ENCODE measurements at places on chromosomes 5 and 9.

GRCh38 chr5:14161825-14162556, 18.8 kb downstream of the TRIO start:
- no peak for DNase-seq

DNA sequence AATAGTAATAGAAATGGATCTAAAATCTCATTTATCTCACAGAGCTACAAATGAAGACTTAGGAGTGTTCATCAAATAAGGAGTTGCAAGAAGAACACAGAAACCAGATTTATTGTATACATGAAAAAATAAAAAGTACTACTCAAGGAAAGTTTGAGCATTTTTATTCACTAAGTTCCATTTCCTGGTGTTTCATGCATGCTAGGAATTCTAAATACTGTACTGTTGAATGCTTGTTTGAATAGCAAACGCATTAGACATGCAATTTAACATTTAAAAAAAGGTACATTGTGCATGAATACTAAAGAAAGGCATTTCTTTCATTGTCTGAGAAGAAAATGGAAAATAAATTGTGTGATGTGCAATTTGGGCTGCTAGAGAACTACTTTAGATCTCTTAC, 52.1 kb downstream of the C6 start:
- DNase-seq, result no peak

DNA sequence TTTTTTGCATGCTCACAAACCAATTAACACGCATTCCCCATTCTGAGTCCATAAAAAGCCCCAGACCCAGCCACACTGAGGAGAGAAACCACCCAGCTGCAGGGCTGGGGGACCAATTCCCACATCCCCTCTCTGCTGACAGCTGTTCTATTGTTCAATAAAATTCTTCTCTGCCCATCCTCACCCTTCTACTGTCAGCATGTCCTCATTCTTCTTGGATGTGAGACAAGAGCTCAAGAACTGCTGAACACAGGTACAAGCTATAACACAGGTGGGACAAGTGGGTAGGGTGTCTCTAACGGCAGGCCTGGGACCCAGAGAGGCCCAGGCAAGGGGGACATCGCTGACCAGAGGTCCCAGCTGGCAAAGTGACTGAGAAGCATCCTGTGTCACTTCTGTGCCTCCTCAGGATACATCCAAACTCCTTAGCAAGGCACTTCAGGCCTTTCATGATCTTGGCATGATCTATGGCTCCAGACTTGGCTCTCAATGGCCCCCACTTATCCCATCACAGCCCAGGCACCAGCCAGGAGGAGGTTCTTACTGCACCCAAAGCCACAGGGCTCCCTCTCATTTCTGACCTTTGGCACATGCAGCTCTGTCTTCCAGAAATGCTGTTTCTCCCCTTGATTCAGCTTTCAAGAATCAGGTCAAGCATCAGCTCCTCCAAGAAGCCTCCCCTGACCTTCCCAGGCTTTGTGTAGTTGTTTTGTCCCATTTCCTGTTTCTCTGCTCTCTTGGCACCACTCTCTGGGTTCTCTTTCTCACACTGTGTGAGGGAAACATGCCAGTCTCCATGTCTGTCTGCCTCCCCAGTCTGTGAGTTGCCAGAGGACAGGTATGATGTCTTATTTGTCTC, 7.3 kb upstream of the ALDH1B1 start:
- DNase-seq, result no peak

DNA sequence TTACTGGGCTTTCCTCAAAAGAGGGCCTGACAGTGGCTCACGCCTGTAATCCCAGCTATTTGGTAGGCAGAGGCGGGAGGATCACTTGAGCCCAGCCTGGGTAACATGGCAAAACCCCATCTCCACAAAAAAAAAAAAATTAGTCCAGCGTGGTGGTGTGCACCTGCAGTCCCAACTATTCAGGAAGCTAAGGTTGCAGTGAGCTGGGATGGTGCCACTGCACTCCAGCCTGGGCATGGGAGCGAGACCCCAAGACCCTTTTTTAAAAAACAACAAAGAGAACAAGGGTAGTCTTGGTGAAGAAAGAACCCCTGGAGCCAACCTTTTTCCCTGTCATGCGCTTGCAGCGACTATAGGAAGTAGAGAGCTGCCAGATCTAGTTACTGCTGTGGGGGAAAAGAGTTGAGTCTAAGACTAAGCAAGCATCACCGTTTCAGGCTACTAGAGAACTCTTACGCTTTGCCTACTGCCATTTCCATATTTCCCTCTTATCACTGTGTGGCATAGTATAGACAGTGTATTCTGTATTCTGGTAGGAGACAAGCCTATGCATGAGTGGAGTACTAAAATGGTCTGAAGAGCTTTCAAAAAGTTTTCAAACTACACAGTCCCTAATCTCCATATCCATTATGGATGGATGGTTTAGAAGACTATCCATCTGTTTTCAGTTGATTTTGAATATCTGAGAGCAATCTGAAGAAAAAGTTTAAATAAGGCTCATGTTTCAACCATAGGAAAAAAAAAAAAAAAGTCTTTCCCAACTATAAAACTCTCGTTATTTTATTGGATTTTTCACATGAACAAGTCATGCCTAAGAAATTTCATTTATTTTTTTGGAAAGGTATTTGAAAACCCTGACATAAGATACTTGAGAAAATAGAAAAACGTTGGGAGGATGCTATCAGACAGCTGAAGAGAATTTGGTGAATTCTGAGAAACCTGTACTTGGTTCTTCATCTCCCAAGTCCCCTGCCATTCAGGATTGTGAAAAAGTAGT, 2.6 kb downstream of the C9orf40 start:
- DNase-seq, result no peak

DNA sequence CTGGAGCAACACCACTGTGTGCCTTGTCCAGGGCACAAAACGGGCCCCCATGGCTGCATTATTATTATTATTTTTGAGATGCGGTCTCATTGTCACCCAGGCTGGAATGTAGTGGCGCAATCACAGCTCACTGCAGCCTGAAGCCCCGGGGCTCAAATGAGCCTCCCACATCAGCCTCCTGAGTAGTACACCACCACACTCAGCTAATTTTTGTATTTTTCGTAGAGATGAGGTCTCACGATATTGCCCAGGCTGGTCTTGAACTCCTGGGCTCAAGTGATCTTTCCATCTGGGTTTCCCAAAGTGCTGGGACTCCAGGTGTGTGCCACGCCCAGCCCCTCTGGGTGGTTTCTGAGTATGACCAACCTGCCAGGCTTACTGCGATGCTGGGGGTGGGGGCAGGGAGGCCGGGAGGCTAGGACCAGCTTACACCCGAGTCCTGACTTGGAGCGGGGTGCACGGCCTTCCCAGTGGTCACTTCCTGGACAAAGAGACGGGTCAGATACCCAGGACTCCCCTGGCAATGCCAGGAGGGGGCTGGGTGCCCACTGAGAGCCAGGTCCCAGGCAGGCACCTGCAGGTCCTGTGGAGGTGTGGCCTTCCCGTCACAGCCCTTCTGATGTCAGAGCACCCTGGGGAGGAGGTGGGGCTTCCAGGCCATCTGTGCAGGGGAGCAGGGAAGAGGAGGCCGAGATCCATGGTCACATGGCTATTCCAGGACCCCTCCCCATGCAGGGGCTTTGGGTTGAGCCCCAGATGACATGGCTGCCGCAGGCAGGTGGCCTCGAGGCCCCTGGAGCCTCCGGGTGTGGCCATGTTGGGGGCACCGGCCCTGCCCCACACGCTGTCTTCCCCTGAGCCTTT, 8.3 kb upstream of the NRARP start:
- no peak for DNase-seq

GRCh38 chr5:57698802-57699201, 216.2 kb upstream of the ACTBL2 start:
- no peak for DNase-seq

DNA sequence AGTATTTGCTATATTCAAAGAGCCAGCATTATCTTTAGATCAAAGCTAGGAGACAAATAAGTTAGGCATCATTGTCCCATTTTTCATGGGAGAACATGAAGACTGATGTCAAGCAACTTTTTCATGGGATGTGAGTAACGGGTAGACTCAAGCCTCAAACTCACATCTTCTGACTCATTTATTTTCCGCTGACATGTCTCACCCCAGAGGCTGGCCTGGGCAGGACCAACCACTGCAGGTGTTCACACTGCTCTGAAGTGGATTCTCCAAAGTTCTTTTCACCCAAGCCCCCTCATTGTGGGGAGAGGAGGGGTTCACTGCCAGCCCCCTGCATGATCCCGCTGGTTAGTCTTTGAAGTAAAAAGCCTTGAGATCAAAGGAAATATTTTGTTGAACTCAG, 34.9 kb upstream of the BASP1 start:
- DNase-seq, result no peak

DNA sequence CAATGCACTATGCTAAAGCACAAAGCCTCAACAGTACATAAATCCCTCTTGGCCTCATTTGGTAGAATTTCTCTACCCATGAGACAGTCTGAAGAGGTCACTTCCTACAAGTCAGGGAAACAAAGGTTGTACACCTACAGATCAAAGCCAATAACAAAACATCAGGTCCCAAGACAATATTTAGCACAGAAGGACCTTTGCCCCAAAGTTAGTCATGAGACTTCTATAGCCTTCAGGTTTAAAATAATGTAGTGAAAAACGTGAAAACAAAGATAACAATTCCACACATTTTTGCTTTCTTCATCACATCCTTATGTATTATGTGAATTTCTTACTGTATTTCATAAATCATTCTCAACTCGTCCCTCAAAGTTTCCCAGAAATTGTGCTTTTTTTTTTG, 15.8 kb downstream of the AFF4 start:
- no peak for DNase-seq

GRCh38 chr5:6435356-6435755, 13.3 kb upstream of the UBE2QL1 start:
- DNase-seq, result no peak

DNA sequence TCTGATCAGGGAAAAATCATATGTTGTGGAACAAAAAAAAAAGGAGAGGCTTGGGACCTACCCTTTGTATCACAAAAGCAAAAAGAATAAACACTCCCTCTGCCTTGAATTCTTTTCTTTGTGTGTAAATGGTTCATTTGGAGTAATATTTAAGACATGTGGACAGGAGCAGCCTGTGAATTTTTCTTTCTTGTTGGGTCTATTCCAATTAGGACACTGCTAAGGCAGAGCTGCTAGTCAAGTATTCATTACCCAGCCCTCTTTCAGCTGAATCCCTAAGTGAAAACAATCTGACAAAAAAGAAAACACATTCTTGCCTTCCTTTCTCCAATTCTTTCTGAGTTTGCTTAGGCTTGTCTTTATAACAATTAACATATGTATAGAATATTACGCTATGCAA, 330.0 kb downstream of the EBF1 start:
- DNase-seq, result no peak

GRCh38 chr5:128671943-128672342, 133.9 kb upstream of the FBN2 start:
- no peak for DNase-seq

DNA sequence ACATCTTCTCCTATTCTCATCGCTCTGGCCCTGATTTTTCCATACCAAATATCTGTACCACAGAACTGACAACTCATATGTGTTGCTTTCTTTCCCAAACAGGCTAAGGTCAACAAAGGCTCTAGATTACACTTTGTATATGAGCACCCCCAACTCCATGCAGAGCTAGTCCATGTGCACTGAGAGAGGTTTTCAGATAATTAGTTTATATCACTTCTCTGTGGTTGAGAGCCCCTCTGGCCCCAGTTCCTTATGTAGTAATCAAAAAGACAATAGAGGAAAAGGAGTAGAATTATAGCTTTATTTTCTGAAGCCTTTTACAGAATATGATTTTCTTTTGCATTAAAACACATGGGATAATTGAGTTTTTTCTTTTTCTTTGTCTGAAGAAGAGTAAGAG, 120.0 kb downstream of the TRIO start:
- DNase-seq, result no peak

GRCh38 chr5:132053483-132053882, 7.0 kb upstream of the IL3 start:
- no peak for DNase-seq

- DNase-seq, result no peak
Observed at GRCh38 chr9:74117151-74117550, 380.0 kb upstream of the RORB start.

DNA sequence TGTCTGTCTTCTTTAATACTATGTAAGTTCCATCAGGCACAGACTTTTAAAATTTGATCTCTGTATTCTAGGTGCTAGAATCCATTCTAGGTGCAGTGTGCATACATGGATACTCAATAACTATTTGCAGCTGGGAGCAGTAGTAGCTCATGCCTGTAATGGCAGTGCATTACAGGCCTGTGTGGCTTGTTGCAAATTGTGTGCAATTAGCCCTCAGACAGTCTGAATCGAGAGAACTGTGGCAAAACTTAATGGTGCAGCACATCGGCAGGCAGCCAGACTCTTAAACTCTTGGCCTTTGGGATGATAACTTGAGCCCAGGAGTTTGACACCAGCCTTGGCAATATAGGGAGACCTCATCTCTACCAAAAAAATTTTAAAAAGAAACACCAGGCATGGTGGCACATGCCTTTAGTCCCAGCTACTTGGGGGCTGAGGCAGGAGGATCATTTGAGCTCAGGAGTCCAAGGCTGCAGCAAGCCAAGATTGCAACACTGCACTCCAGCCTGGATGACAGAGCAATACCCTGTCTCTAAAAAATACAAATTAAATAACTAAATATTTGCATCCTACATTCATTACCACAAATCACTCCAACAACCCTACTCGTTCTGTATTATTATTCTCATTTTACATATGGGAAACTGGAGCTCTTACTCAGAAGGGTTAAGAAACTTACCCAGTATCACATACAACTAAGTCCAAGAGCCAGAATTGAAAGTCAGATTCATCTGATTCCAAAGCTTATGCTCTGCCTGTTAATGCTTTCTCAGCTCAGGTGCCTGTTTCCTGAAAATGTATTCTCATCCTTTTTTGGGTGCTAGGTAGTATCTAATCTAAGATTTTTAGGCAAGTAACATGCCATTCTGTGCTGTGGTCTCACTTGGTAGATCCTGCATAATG, 30.1 kb downstream of the PRKACG start:
- no peak for DNase-seq

GRCh38 chr9:28007097-28007817, 434.0 kb upstream of the C9orf72 start:
- no peak for DNase-seq

GRCh38 chr9:76101947-76102346, 211.5 kb downstream of the PCSK5 start:
- no peak for DNase-seq

DNA sequence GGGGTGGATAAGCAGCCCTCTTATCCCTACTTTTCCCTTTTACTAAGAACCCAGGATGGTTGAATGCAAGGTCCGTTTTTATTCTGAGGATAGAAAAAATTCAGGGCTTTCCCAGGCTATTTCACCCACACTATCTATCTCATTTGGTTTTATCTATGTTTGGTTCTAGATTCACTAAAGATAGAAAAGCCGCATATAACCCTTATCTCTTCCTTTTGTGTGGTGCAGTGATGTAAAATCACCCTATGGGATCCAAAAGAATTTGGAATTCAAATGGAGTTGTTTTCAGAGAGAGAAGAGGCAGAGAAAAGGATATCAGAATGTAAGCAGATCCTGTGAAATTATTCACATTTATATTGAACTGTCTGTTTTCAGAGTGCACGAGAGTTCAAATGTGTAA, 236.3 kb upstream of the RFX3 start:
- no peak for DNase-seq

- DNase-seq, result no peak
Observed at GRCh38 chr9:108634204-108634603, 221.6 kb downstream of the ACTL7B start.

GRCh38 chr5:136027311-136027710, 1.5 kb upstream of the TGFBI start:
- no peak for DNase-seq
